ENCODE measurements at places on chromosomes 5 and 9. TPM values are rescaled to one million over a fixed set of nuclear protein-coding genes. Genes with fewer than 3 reads are reported as not detected.
A peak's percentile ranks its signal among the peaks of the same experiment; 100 is the strongest.

DNA sequence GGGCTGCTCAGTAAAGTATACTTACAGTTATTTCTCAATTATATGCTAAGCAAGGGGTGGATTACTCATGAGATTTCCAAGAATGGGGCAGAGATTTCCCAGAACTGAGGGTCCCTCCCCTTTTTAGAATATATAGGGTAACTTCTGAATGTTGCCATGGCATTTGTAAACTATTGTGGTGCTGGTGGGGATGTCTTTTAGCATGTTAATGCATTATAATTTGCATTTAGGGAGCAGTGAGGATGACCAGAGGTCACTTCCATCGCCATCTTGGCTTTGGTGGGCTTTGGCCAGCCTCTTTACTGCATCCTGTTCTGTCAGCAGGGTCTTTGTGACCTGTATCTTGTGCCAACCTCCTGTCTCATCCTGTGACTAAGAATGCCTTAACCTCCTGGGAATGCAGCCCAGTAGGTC lies 35.5 kb downstream of the TTC1 start:
- DNase-seq = no peak

DNA sequence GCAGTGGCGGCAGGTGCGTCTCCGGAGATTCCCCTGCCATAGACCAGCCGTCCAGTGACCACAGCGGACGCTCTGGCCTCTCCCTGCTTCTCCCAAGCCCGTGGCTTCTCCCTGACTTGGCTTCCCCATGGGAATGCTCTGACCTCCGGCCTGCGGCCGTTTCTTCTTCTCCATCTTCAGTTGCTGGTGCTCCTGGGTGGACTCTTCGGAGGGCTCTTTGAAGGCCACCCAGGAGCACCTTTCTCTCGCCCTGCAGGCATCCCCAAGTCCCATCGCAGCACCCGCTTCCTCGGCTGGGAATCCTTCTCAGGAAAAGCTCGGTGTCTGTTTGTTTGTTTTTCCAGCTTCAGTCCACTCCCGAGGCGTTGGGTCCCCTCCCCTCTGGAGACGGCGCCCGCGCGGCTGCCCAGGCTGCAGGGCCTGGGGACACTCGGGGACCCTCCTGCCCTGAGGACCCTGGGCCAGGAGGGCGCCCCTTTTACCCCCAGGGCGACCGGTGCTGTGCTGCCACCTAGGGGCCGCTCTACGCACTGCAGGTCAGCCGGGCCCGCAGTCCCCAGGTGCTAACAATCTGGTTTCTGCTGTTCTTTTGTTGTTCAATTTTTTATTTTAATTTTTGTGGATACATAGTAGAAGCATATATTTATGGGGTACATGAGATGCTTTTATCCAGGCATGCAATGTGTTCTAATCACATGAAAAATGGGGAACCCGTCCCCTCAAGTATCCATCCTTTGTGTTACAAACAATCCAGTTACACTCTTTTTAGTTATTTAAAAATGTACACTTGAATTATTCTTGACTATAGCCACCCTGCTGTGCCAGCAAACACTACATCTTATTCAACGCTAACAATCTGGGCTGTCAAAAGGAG lies 197.9 kb upstream of the ADAMTS16 start:
- DNase-seq = peak; percentile 12

- no peak for DNase-seq
These were observed 104.2 kb upstream of the HCN1 start for GRCh38 chr5:45800331-45800730.

GRCh38 chr5:30458681-30459080 lies 734.8 kb upstream of the CDH6 start:
- DNase-seq = no peak

GRCh38 chr5:142324136-142324870 lies 518 bp downstream of the SPRY4 start:
- no peak for DNase-seq

- no peak for DNase-seq
These were observed 77.6 kb upstream of the ADRB2 start for GRCh38 chr5:148748702-148749392.

GRCh38 chr9:127970401-127971313 lies 10.1 kb downstream of the EEIG1 start:
- peak; percentile 83 for DNase-seq

GRCh38 chr5:43008363-43009153 lies 31.6 kb downstream of the ANXA2R start:
- peak; percentile 90 for DNase-seq

GRCh38 chr9:98523231-98523901 lies 185.4 kb downstream of the GABBR2 start:
- no peak for DNase-seq

GRCh38 chr5:30894811-30895210 lies 298.7 kb upstream of the CDH6 start:
- DNase-seq = no peak

- DNase-seq = no peak
These were observed 518.1 kb downstream of the ELAVL2 start for GRCh38 chr9:23307731-23308513.

GRCh38 chr9:34375901-34376595 lies 650 bp downstream of the MYORG start:
- peak; percentile 60 for DNase-seq

DNA sequence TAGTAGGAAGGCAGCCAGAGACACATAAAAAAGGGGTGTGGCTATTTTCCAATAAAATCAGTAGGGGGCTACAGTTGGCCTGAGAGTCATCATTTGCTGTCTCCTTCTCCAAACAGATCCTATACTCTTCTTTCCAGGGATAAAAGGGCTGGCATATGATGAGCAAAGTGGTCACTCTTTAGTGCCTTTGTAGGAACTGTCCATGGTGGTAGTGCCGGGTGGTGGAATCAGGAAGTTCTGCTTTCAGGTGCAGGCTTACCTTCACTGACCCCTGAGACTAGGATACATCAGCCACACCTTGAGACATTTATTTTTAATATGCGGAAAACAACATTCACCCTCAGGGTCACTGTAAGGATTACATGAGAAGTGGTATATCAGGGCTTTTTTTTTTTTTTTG lies 80.8 kb downstream of the ASTN2 start:
- DNase-seq = no peak

DNA sequence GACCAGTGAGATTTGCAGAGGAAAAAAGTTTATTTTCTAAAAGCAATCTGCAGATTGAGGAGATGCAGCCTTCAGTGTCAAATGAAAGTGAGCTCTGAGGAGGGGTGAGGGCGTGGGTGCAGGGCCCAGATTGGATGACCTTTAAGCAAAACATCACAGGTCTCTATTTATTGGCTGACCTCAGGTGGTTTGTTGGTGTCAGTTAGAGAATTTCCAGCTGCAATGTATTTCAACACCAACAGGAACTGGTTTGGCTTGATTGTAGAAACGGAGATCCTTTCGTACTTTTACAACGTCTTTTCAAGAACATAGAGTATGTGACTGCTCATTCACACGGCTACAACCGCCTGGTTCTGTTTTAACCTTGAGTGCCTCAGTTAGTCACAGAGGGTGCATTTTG lies 1069.1 kb downstream of the EFNA5 start:
- DNase-seq = no peak

GRCh38 chr5:163033656-163034055 lies 403.7 kb upstream of the CCNG1 start:
- no peak for DNase-seq

- DNase-seq = no peak
These were observed 222.9 kb downstream of the DOCK8 start for GRCh38 chr9:437574-438001.

DNA sequence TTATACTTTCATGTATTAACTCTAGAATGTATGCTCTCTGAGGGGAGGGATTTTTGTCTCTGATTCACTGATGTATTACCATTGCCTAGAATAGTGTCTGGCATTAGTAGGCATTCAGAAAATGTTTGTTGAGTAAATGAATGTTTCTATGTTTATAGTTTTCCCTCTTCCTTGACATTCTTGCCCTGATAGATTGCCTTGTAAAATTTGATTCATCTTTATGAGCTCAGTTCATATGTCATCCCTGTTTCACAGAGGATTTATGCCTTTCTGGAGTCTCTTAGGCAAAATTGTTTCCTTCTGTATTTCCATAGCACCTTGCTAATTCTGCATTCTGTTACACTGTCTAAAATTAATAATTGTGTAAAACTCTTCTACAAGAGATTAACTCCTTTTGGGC lies 72.3 kb downstream of the RASA1 start:
- no peak for DNase-seq

- DNase-seq = no peak
These were observed 215.5 kb upstream of the TNC start for GRCh38 chr9:115333277-115334070.

- no peak for DNase-seq
These were observed 118.0 kb upstream of the OTULINL start for GRCh38 chr5:14463629-14464028.

DNA sequence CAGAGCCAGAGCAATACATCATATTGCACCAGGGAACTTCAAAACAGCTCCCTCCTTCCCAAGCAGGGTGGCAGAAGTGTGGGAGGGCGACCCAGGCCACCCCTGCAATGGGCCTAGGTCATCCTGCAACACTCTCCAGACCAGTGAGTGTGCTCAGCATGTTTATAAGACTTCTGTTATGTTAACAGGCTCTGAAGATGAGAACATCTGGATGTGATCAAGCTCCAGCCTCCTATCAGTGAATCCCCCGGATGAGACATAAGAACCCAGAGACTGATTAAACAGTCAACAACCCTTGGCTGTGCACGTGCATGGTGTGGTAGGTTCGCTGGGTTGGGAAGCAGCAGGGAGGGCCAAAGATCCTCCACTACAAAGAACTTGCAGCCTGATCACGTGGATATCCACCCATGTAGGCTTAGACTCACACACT lies 63.3 kb downstream of the ABCA1 start:
- no peak for DNase-seq

- DNase-seq = no peak
These were observed 55.5 kb downstream of the CEP120 start for GRCh38 chr5:123367739-123368138.

DNA sequence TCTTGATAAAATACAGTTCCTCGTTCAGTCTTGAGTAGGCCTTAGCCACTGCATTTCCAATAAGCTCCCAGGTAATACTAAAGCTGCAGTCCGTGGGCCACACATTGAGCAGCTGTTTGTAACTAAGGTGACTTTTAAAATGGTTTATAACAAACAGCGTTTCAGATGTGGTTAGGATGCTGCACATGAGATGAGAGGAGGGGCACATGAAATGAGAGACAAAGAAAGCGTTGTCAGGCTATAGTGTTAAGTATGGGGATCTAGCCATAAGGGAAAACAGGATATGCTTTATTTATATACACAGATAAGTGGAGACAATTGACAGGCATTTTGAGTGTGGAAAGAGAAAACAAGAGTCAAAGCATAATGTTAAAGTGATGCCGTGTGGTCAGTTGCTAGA lies 89.9 kb downstream of the PAM start:
- no peak for DNase-seq

GRCh38 chr5:137152616-137153015 lies 346.5 kb downstream of the SPOCK1 start:
- no peak for DNase-seq

DNA sequence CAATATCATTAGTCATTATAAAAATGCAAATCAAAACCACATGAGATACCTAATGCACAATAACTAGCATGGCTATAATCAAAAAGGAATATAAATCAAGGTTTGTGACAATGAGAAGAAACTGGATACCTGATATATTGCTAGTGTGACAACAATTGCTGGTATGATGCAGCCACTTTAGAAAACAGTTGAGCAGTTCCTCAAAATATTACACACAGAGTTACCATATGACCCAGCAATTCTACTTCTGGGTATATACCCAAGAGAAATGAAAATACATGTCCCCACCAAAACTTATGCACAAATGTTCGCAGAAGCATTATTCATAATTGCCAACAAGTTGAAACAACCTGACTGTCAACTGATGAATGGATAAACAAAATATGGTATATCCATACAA lies 339.7 kb upstream of the POU5F2 start:
- no peak for DNase-seq

GRCh38 chr9:136907011-136907914 lies 20.9 kb downstream of the TRAF2 start:
- DNase-seq = no peak

DNA sequence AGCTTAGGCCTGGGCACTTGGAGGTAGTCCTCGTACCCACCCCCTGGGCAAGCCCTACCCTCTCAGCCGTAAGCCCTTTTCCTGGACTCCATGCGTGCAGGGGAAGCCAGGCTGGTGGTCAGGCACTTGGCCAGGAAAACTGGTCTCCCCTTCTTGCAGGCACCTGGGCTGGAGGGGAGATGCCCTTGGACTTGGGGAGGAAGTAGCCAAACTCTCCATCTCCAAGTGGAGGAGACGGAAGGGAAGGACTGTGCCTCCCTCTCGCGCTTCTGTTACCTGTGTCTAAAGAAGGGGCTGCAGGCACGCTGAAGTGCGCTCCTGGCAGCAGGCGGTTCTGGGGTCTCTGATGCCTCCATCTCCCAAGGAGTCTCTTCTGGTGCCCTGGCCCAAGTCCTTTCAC lies 283.9 kb downstream of the PBX3 start:
- DNase-seq = no peak

DNA sequence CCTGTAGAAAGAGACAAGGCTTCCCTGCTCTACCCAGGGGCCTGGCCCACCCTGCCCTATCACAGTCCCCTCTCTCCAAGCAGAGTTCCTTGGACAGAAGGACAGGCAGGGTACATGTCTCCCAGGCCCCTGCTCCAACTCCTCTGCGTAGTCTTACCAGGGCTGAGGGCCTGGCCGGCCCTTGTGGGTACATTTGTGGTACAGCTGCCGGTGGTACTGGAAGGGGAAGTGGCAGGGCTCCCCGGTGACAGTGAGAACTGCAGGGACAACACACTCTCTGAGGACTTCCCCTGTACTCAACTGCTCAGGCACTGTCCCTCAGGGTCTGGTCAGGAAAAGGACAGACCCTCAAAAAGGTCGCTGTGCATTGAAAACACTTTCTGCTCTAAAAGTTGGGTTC lies 3.6 kb downstream of the F12 start:
- no peak for DNase-seq

DNA sequence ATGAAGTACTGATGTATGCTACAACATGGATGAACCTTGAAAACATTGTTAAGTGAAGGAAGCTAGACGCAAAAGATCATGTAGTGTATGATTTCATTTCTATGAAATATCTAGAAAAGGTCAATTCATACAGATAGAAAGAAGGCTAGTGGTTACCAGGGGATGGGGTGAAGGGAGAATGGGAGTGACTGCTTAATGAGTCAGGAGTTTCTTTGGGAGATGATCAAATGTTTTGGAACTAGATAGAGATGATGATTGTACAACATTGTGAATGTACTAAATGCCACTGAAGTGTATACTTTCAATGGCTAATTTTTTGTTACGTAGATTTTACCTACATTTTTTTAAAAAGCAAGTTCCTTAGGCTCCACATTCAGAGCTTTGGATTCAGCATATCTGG lies 14.9 kb upstream of the DELE1 start:
- DNase-seq = no peak

The LCNL1 gene
- total RNA-seq = 0.48 TPM

The CFAP157 gene
- total RNA-seq = not detected

The DNAJA1 gene
- 180 TPM for total RNA-seq

The ORM2 gene
- not detected for total RNA-seq

The TAF11L10 gene
- not detected for total RNA-seq

The ANKRD18B gene
- 0.46 TPM for total RNA-seq

The RPS14 gene
- total RNA-seq = 2,151 TPM

The OLFML2A gene
- total RNA-seq = not detected

The SLC6A19 gene
- total RNA-seq = not detected

The F12 gene
- 0.22 TPM for total RNA-seq

The FAM221B gene
- total RNA-seq = not detected

All from activated CD4-positive, alpha-beta T cell treated with anti-CD3 and anti-CD28 coated beads, Interleukin-2, amount 10 ng/mL, durations not matched to agents 7 days and 5 days (primary cell).